Activated naive CD4-positive, alpha-beta T cell (primary cell): ENCODE measurements at places on chromosomes 5 and 9.

DNA sequence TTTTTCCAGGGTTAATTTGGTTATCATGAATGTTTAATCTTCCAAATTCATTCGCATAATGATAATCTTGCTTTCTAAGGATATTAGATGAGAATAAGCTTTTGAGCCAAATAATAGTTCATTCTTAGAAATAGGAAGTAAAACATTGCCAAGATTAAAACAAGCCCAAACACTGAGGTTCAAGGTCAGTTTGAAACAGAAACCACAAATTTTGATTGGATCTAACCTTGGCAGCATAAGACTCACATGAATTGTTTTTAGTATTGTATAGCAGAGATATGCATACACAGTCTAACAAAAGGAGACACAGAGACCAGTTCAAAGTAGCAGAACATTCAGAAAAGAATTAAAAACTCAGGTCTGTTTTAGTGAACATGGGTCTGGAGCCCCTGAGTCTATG, 43.4 kb upstream of the VCAN start:
- DNase-seq = no peak

GRCh38 chr5:80250801-80251200, 5.0 kb downstream of the SERINC5 start:
- DNase-seq = no peak

DNA sequence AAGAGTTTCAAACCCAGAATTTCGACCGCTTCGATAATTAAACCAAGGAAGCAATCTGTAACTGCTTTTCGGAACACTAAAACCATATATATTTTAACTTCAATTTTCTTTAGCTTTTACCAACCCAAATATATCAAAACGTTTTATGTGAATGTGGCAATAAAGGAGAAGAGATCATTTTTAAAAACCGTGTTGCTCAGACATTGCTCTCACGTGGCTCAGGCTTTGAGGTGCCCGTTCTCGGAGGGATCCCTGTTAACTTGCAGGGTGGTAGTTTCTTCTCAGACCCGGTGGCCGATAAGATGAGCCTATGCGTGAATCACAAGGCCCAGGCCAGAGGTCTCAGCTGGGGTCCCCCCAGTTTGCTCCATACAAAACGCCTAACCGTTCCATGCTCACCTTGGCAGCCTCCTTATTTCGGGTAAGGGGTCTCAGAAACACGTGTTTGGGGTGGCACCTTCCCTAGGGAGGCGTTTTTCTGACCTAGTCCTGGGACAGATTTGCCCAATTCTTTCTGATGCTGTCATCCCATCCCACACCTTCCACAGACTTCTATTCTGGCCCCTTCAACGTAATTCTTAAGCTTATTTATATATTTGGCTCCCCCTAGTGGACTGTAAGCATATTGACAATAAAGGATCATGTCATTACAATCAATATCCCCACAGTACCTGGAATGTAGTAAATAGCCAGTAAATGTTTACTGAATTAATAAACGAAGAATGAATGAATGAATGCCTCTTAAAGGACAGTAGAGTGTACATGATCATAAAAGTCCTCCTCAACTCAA, 48.1 kb downstream of the THBS4 start:
- DNase-seq = no peak

- DNase-seq = no peak
Observed at GRCh38 chr9:35609001-35609819, 4.1 kb downstream of the TESK1 start.

GRCh38 chr5:57696825-57697570, 214.4 kb upstream of the ACTBL2 start:
- DNase-seq = no peak

DNA sequence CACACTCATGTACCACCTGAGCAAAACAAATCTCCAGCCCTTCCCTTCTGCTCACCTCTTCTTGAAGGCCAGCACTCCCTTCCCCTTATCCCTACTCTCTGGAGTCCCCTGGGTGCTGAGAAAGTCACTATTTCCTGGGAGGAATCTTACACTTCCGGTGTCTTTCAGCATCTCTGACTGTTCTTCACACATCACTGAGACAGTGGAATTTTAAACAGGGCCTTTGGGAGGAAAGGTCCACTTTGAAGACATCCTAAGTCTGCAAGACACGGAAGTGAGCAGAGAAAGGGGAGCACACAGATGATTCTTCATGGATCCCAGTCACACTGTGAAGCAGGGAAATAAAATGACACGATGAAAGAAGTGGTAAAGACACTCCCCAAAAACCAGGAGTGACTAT, 25.6 kb downstream of the FRMD3 start:
- DNase-seq = no peak

DNA sequence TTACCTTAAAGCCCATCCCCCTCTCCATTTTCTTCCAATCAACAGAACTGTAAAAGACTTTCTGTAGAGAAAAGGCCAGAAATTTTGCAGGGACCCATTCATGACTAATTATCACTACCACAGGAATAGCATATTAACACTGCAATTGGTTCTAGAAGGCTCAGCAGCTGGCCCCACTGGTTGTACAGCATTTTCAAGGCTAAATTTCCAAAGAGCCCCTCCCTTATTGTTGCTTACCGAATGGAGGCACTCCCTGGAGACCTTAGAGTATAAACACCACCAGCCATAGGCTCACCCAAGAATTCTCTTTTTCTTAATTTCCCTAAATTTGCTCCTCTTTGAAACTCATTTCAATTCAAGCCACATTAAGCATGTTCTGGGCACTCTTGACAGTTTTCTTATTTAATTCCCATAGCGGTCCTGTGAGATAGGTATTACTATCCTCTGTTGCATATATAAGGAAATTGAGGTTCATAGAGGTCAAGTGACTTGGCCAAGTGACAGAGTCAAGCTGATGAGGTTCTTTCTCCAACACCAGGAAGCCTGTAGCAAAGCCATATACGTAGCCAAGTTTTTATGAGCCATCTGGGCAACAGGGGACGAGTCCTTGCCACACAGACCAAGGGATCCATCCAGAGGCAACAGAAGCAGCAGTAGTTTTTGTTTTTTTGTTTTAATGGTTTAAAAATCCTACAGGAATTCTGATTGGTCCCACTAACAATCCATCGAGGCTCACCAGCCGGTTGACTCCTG, 83.9 kb upstream of the NR5A1 start:
- no peak for DNase-seq

GRCh38 chr5:144406442-144406841, 235.8 kb downstream of the KCTD16 start:
- DNase-seq = no peak

GRCh38 chr9:97319395-97319794, 11.9 kb downstream of the CCDC180 start:
- DNase-seq = no peak

DNA sequence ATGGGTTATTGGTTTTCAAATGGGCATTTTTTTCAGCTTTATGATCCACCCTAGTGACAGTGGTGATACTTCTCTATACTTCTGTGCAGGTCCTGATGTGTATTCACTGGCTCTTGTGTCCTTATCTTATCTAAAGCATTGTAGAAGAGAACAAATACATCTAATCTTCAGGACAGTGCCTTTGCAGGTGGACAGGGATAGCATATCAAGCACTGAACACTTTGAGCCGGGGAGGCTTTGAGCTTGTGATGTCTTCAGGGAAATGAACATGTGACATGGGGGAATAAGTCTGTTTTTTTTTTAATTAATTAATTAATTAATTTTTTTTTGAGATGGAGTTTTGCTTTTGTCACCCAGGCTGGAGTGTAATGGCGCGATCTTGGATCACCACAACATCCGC, 115.5 kb upstream of the KLF4 start:
- DNase-seq = no peak

DNA sequence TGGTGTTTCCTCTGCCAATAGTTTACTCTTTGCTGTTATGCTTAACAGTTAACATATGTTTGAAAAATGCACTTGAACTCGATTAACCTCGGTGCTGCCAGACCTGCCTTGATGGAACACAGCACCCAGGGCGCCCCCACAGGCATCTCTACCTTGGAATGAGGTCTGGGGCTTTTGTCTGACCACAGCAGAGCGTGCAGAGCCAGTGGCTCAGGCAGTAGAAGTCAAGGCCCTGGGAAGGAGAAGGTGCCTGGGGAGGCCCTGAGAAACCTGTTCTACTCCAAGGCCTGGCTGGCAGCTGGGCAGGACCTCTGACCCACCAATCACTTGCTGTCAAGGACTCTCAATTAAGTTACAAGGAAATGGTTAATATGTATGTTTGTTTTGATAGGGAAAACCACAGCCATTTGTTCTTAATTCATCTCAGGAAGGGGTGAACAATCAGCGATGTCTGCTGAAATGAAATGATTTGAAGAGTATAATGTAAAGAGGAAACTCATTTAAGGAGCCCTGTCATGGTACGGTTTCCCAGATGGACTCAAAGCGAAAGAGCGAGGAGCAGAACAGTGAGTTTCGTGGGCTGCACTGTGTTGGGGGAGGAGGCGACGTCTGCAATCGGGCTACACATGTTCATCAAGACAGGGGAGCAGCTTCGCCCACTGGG, 21.9 kb downstream of the MACROH2A1 start:
- no peak for DNase-seq

DNA sequence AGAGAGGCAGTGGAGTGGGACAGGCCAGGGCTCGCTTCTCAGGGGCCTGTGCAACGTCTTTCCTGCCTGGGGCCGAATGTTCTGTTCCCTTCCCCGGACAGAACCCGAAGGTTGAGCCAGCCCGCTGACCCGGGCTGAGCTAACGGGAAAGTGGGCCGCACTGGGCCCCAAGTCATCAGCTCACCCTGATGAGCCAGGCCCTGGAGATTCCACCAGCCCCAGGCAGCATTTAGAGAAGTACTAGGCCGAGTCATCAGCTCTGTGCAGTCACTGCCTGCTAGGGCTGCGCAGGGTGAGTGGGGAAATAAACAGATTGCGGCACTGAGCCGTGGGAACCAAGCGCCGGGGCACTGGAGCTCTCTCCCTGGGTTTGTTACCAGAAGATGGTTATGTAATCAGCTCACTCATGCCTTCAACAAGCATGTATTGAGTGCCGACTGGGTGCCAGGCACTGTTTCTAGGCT, 29.1 kb upstream of the DUSP1 start:
- no peak for DNase-seq

- no peak for DNase-seq
Observed at GRCh38 chr9:81382281-81382680, 307.1 kb downstream of the TLE1 start.

DNA sequence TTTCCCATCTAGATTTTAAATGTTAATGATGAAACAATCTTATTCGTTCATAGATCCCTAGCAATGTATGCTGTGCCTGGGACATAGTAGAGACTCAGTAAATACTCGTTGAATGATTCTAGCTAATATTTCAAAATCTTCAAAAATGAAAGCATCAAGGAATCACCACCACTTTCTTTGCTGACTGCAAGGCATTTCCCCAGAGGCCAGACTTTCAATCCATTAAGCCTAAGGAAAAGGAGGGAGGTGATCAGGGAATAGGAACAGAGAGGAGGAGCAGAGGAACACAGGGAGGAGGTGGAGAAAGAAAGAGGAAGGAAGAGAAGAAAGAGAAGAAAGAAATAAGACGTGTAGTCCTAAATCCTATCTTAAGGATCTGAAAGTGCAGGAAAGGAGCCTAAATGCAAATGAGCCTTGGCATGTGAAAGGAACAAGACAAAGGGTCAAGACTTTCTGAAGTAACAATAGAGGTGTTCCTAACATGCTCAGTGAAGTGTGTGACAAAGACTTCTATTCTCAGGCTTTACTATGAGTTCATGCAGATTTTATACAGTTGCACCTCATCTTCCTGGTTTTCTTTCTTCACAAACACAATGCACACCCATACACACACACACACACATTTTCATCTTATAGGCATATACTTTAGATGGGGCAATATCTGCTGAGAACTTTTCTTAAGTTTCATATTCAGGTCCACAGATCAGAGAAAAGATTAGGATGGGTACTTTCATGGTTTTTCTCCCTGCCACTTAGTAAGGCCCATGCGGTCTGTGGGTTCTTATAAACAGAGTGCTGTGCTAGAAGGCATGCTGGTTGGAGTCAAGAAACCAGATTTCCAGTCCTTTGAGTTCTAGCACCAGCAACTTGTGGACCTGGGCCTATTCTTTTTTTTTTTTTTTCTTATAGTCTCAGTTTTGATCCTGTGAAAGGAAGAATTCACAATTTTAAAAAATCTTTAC, 512.2 kb upstream of the TNC start:
- no peak for DNase-seq

DNA sequence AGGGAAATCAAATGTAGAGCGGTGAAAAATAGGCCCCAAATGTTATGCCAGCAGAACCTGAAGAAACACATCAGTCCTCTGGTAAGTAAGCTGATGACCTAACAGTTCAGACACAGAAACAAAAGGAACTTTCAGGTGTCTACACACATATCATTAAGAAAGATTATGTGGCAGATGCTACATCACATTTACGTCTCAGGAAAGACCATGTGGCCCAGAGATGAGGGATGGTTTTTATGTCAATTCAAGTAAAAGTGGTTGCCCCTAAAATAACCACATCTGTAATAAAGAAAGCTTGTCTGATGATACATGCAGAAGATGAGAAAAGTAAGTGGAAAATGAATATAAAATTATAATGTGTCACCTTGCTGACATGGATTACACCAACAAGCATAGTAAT, 31.4 kb downstream of the GNAQ start:
- no peak for DNase-seq

DNA sequence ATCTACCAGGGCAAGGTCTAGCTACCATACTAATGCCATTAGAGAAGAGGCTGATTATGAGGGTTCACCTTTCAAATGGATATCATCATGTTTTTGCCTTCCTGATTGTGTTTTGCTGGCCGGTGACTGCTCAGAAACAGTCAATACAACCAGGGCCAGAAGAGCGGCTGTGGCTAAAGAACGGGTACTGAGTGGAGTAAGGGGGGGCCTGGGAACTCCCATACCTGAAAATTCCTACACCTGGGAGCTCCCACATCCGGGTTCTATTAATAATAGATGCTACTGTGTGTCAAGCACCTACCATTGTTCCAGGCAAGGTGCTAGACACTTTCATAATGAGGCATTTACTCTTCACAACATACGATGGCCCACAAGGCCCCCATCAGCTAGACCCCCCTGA, 79.2 kb downstream of the CDK5RAP2 start:
- no peak for DNase-seq

DNA sequence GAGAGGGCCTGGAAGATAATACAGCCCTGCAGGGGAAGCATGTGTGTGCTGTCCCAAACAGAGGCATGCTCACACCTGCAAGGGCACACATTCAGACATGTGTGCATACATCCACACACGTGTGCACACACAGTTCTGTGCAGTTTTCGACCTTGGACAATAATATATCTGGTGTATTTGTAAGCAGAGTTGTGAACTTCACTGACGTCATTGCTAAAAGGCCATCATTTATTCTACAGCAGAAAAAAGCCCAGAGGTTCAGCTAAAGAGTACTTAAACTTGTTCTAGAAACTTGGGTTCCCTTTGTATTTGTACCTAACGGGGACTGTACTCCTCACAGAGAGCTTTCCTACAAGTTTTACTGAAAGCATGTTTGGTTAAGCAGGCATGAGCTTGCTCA, 19.5 kb downstream of the IRX2 start:
- no peak for DNase-seq
